ENCODE measurements at places on chromosomes 7 and 10.
A peak's percentile ranks its signal among the peaks of the same experiment; 100 is the strongest.

DNA sequence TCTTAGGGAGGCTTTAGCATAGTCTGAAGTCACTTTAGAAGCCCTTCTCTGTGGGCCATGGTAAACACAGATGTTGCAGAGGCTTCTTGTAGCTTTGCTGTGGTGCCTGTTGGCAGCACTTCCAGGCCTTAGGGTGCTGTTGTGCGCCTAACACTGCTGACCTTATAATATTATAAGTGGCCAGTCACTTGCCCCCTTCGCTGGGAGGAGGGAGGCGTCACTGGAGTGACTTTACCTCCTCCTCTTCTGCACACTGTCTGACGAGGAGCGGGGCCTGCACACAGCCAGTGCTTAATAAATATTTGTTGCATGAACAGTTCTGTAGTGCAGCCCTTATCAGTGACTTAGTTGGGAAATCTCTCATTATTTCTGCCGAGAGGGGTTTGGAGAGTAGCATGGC lies 63.3 kb downstream of the WDR37 start:
- DNase-seq: peak; percentile 41

GRCh38 chr10:97796651-97797050 lies 24.9 kb upstream of the SFRP5 start:
- DNase-seq: peak; percentile 60

DNA sequence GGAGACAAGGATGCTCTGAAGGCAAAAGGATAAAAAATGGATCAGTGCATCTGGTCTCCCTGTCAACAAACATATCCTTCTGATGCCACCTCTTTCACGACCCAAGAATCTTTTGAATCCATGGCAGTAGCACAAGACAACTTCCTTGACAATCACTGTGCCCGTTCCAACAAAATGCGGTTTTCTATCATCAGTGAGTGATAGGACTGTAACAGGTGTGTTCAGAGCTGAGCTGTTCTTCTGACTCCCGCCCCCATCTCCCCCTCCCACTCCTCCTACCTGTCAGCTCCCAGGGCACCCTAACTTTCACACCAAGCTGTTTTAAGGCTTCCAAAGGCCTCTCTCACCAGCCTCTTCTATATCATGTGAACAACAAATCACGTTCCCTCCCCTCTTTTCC lies 74.8 kb downstream of the PARD3 start:
- DNase-seq: no peak

DNA sequence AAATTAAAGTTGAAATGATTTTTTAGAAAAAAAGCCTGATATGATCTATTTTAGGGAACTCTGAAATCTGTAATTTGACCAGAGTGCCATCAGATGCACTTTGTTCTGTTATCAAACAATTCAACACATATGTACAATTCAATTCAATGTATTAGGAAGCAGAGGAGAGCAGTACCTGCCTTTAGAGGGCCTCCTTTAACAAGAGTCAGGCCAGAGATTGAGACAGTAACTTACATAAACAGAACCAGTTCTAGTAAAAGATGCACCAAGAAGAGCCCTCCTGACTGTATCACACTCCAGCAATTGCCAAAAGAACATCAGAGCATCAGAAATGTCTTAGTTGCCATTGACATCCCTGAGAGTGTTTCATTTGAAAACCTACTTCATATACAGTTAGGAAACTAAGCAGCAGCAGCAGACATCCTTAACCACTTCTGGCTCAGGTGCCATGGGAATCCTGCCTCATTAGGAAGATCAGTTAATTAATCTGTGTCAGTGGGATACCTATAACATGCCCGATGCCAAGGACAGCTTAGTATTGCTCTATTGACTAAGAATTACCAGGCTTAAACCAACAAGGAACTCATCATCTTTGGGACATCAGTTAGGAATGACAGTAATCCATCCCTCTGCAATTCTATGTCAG lies 1222.6 kb upstream of the LRRN3 start:
- no peak for DNase-seq

- DNase-seq: no peak
These were observed 445.0 kb downstream of the PARD3 start for GRCh38 chr10:34370126-34370525.

DNA sequence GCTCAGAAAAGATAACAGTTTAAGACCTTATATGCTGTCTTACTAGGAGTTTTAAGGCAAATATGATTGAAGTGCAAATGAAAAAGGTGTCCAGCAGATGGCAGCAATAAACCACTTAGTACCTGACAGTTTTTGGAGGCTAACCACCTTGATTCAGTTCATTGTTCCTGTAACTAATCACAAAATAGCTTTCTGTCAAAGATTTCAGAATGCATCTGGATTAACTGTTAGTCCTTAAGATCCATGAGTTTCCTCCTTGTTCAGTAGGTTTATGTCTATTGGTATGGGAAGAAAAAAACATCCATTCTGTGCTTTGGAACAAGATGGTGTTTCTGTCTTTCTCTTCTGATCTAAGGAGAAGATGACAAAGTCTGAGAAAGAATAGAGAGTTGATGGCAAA lies 46.6 kb downstream of the CCSER2 start:
- no peak for DNase-seq

DNA sequence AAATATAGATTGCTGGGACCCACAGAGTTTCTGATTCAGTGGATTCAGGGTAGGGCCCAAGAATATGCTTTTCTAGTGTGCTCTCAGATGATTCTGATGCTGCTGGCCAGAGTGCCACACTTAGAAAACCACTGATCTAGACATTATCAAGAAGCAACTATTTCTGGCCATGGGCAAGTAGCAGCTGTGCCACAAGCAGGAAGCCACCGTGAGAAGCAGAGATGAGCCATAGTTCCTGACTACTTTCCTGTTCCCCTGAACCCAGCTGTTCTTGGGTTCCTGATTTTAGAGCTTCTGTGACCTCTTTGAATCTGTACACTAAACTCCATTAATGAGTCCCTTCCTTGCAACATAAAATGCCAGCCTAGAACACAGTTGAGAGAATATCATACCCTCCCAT lies 38.1 kb upstream of the PIK3AP1 start:
- peak; percentile 26 for DNase-seq

DNA sequence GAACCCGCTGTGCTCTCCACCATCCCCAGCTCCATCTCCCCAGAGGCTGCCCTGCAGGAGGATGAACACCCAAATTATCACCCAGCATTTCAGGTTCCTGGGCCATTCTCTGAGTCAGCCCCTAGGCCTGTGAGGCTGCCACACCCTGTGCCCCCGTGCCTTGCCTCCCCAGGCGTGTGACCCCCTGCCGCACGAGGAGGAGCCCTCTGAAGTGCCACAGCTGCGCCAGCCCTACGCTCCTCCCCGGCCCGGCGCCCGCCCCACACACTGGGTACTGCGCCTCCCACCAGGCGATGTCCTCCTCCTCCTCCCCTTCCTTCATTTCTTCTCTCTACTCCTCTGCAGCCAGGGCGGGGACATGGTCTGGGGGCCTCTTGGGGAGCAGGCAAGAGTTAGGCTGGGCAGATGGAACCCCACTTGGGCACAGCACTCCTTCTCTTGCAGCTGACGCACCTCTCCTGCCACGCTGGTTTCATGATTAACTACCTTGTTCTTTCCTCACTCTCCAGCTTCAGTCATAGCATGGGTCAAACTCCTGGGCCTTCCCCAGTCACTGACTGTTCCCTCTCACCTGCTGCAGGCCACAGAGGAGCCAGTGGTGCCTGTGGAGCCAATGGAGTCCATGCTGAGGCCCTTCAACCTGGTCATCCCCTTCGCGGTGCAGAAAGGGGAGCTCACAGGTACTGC lies 12.7 kb upstream of the ATP6V1F start:
- DNase-seq: no peak

GRCh38 chr10:131757285-131758058 lies 143.3 kb upstream of the PPP2R2D start:
- no peak for DNase-seq

GRCh38 chr10:62560201-62560819 lies 186.1 kb downstream of the ZNF365 start:
- no peak for DNase-seq

DNA sequence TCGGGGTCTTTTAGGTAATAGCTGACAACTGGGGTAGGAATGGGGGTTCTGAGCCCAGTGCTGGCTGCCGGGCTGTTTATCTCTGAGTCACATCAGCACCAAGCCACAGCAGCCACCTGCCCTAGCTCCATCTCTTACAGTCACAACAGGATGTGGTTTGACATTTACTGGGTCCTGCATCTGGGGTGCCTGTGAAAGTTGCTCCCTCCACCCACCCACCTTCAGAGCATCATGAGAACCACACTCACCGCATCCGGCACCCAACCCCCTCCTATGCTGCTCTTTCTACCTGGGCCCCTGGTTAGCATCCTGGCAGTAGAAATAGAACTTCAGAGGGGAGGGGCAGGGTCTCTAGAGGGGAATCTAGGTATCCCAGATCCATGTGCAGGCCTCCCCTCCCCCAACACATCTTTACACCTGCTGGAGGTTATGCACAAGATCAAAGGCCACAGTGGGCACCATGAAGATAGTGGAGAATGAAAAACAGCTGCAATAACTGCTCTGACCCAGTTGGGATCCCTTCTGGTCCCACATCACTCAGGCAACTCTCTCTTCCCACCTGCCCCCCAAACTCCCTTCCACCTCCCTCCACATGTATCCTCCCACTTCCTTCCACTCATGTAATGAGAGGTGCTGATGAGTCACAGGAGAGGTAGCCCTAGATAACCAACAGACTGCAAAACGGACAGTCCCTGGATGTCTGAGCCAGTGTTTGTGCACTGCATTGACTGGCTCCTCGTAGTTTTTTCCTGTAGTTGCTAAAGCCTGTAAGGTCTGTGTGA lies 38.2 kb downstream of the PRSS2 start:
- peak; percentile 94 for DNase-seq

GRCh38 chr10:31770307-31770902 lies 158.2 kb downstream of the ARHGAP12 start:
- DNase-seq: peak; percentile 81

DNA sequence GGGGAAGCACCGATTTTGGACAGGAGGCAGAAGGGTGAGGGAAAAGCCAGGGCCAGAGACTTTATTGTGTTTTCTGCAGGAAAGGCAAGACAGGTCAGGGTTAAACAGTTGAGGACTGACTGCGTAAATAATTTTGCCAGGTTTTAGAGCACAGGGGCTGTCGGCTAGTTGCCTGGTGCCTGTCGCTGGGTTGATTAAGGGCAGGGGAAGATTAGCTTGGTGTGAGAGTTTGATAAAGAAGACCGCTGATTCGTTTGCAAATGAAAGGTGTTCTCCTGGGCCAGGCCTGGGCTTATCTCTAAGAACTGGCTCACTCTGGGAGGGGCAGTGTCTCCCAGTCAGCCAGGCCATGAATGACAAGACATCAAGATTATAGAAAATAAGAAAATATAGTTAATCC lies 75.6 kb downstream of the SLC37A3 start:
- no peak for DNase-seq

DNA sequence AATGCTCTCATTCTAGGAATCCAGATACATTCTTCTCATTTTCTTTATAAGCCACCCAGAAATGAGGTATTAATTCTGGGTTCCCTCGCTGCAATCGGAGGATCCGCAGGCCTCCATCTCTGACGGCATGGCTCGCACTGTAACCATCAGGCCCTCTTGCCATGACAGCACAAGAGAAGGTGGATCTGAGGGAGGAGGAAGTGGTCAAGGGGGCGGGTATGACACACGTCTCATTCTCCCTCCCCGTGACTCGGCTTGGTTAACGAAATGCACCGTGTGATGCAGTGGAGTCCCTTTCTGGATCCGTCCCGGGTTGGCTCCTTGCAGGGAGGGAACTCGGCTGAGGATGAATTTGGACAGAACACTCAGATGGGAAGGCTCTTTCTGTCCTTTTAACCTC lies 280.2 kb downstream of the TCERG1L start:
- no peak for DNase-seq

All from activated CD8-positive, alpha-beta memory T cell treated with anti-CD3 and anti-CD28 coated beads for 24 hours (primary cell).